ENCODE measurements at places on chromosomes 11 and 22.
A peak's percentile ranks its signal among the peaks of the same experiment; 100 is the strongest.

DNA sequence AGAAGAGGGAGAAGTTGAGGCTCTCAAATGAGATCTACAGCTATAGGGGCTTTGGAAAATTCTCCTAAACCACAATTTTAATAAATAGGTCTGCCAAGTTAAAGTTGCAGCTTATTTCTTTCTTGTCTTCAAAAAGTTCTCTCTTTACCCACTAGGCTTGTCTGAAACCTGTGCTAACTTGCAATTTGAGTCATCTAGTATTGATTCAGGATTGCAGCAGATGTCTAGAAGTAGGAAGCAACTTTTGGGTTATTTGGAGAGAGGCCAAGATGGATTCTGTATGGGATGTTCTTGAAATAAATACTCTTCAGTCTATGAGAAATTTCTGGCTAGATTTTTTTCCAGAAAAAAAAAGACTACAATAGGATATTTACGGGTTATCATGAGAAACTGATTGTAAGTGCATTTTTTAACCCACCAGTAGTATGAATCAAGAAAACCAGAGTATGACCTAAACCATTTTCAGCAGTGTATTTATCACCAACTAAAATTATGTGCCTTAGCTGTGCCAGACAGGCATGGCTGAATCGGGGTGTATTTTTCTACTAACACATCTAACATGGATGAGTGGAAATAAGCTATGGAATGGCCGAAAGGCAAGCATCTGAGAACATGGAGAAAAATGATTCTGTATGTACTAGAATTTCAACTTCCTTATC is 4.9 kb upstream of the RAB38 start:
- DNase-seq: peak; percentile 39

- no peak for DNase-seq
Measured at GRCh38 chr22:41868556-41868955, 35.7 kb downstream of the SREBF2 start.

GRCh38 chr11:16356761-16357393 is 531 bp upstream of the SOX6 start:
- DNase-seq: peak; percentile 10

- peak; percentile 95 for DNase-seq
Measured at GRCh38 chr11:65574109-65574810, 1.6 kb upstream of the EHBP1L1 start.

All from cardiac fibroblast (primary cell).